ENCODE measurements at places on chromosomes 3 and 15.

DNA sequence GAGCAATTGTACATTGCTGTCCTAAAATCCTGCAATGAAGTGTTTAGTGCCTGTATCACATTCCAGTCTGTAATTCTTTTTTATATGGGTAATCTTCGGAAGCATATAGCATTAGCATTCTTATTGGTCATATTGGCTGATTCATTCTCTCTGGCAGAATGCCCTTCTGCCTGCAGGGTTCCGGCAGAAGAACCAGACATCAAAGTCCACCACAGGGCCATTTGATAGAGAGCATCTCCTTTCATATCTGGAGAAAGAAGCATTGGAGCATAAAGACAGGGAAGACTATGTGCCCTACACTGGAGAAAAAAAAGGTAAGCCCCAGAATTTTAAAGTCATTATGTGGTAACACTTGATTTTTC, 39.6 kb downstream of the TMOD3 start:
- DNase-seq, result peak; percentile 70

GRCh38 chr3:22063500-22063899, 312.5 kb upstream of the ZNF385D start:
- no peak for DNase-seq

DNA sequence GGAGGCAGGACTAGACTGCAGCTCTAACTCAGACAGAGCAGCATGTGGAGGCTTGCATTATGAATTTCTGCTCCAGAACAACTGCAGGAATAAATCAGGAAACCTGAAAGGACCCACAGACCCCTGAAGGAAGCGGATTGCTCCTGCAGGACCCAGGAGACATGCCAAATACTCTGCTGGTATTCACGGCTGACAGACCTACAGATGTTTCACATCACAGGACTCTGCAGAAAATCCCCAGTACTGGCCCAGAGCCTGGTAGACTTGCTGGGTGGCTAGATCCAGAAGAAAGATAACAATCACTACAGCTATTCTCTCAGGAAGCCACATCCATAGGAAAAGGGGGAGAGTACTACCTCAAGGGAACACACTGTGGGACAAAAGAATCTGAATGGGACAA, 942.1 kb downstream of the AGBL1 start:
- DNase-seq, result no peak

DNA sequence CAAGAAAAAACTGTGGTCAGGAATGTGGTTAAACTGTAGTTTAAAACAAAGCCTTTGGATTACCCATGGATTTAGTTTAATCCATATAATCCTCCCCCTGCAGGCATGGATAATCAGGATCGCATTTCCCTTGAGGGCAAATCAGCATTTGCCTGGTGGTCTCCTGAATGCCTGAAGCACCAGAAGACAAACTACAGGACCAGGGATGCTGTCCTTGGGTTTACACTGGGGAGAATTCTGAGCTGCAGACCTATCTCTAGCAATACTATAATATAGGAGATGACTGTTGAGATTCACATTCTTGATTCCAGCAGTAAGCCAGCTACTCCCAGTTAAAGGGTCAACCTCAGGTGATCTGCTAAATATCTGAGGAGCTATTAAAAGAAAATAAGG, 10.6 kb downstream of the PIK3CB start:
- no peak for DNase-seq

GRCh38 chr3:112012205-112012992, 13.7 kb downstream of the TAGLN3 start:
- no peak for DNase-seq

GRCh38 chr3:191253089-191253799, 54.2 kb downstream of the OSTN start:
- no peak for DNase-seq

DNA sequence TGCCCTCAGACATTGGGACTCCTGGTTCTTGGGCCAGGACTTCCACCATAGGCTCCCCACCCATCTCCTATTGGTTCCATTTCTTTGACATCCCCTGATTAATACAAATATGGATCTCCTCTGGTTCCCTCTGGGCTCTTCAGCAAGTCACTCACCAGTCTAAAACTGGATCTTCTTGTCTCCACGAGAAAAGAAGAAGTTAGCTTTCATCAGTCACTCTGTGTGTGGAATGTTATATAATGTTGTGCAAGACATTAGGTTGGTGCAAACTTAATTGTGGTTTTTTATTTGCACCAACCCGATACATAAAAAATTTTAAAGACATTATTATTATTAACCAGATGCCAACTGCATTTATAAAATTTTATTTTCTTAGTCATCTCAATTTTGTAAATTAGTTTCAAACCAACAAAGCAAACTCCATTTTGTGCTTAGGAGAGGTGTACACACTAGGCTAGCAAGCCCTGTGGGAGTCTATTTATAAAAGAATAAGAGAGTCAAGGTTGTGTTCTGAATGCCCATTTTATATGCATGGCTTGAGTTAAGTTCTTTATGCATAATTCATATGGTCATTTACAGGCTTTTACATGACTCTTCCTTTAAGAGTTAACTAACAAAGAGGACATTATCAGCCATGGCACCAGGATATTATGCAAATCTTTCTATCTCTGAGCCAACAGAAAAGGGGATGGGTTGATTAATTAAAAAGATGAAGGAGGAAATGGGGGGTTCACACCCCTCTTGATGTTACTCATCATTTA, 35.1 kb upstream of the IL12A start:
- no peak for DNase-seq

GRCh38 chr3:174425422-174425821, 433.7 kb upstream of the NAALADL2 start:
- no peak for DNase-seq

- DNase-seq, result no peak
These were observed 274.7 kb upstream of the CTNNB1 start for GRCh38 chr3:40924559-40925141.

DNA sequence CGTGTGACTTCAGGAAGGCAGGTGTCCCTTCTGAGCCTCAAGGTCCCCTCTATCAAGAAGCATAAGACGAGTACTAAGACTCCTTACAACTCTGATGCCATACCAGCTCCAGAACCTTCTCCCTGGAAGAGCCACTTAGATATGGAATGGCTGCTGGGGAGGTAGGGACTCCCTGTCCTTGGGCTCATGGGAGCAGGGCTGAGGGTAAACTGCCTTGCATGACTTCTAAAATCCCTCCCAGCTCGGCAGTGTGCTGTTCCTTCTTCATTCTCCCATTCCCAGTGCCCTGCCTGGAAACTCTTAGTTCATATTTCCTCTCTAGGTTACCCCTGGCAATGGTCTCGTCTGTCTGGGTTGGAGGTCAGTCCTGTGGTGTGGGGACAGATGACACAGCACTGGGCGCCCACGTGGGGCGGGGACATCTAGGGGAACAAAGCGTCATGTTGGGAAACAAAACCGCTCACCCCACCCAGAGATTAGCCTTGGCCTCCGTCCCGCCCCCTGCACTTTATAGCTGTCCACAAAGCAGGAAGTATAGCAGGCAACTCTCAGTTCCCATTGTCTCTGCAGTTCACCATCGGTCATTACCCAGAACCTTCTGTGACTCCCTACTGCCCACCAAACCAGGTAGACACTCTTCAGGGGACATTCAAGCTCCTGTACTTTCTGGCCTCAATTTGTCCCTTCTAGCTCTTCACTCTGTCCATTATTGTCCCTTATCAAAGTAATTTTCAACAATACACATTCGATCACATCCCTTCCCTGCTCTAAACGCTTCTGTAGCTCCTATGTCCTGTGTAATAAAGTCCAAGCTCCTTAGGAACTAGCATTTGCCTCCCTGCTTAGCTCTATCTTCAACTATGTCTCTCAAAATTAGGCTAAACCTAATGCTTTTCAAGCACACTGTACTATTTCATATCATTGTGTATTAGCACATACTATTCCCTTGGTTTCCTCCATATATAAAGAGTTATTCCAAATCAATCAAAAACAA, 73.8 kb downstream of the IQSEC1 start:
- no peak for DNase-seq

DNA sequence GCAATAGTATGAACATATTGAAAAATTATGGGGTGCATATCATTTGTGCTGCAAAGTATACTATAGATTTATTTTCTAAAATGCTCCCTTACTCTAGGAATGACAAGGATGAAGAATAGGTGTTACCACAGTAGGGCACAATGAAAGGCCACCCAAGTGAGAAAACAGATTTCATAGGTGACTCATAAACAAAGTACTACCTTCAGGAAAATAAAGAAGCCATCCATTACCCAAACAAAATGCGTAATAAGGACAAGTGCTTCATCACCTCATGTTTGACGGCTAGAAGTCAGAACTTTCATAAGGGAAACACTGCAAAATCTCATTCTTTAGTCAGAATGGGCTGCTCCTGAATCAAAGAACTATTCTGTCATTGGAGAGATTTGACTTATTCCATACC, 116.6 kb downstream of the MFSD1 start:
- no peak for DNase-seq

Measured in muscle of back (tissue), 13 donors.